NCI-H510A (cell line): ENCODE measurements at places on chromosomes 13 and 19.

DNA sequence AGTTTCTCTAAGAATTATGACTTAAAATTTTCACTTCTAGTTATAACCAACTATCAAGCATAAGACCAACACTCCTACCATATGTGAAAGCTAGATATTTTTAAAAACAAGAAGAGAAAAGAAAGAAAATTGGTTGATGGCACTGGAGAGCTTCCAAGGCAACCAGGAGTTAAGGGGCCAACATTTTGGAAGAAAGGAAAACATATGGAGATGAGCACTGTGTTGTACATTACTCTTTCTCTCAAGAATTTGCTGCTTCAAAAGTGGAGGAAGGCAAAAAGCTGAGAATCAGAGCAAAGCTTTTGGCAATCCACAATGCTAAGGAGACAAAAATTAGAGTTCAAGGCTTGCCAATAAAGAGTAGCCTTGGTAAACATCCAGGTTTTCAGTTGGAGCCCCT, 446.2 kb downstream of the ITGBL1 start:
- no peak for DNase-seq

- no peak for DNase-seq
Observed at GRCh38 chr13:53189162-53189561, 160.5 kb downstream of the OLFM4 start.

DNA sequence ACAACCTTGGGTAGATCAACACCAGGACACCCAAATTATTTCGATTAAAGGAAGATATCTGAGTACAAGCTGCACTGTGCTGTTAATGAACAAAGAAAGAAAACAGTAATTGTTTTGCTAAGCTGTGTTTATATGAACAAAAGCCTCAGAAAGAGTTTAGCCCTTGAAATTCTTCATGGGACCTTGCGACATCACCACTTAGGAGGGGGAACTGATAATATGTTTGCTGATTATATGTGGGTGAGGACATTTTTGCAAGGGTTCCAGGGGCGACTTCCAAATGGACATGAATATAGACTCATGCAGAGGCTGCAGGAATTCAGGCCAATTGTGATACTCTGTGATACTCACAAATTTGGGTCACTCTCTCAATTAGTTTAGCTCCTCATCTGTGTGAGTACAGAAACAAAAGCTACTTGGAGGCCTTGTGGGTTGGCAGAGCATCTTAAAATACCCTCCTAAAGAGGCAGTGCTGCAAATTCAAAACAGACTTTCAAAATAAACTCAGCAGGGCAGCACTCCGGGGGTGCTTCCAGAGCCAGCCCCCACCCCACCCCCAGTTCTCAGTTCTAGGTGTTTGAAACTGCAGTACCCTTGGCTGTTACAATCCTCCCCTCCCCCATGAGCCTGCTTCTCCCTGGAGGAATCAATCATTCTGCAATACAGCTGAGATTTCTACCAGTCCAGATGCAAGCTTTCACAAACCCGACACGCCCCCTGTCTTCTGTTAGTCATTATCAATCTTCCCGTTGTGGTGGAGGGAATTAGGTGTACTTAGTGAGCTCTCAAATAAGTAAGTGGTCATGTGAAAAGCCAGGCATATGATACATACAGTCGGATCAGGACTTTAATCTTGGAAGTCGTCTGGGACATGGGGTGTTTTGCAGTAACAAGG, 97.0 kb upstream of the MBNL2 start:
- peak; percentile 48 for DNase-seq

GRCh38 chr13:97499181-97499580, 65.2 kb downstream of the RAP2A start:
- no peak for DNase-seq

- DNase-seq, result no peak
Observed at GRCh38 chr19:55131421-55131820, 14.0 kb upstream of the PPP1R12C start.

- no peak for DNase-seq
Observed at GRCh38 chr19:49556412-49557398, 23.7 kb downstream of the NOSIP start.

- DNase-seq, result no peak
Observed at GRCh38 chr13:66530686-66531085, 699.5 kb downstream of the PCDH9 start.

- DNase-seq, result peak; percentile 62
Observed at GRCh38 chr19:42184401-42184861, 33.0 kb downstream of the DEDD2 start.

GRCh38 chr19:5738423-5738822, 18.0 kb downstream of the CATSPERD start:
- DNase-seq, result no peak

- DNase-seq, result no peak
Observed at GRCh38 chr13:55554741-55555140, 1586.0 kb upstream of the PRR20A start.

DNA sequence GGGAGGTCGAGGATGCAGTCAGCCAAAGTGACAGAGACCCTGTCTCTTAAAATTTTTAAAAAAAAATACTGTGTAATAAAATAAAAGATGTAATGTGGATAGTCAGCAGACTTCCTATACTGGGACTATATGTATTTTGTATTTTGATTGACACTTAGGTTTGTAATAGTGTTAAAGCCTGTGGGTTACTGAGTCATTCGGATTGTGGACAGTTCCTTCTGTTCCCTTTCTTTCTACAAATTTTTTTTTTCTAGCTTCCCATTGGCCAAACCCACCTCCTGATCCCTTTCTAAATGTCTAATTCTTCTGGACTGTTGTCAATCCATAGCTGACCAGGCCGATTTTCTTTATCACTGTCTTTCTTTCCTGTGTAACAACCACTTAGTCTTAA, 108.0 kb downstream of the DNAJC3 start:
- DNase-seq, result no peak

- no peak for DNase-seq
Observed at GRCh38 chr13:106617561-106617960, 49.6 kb upstream of the ARGLU1 start.

DNA sequence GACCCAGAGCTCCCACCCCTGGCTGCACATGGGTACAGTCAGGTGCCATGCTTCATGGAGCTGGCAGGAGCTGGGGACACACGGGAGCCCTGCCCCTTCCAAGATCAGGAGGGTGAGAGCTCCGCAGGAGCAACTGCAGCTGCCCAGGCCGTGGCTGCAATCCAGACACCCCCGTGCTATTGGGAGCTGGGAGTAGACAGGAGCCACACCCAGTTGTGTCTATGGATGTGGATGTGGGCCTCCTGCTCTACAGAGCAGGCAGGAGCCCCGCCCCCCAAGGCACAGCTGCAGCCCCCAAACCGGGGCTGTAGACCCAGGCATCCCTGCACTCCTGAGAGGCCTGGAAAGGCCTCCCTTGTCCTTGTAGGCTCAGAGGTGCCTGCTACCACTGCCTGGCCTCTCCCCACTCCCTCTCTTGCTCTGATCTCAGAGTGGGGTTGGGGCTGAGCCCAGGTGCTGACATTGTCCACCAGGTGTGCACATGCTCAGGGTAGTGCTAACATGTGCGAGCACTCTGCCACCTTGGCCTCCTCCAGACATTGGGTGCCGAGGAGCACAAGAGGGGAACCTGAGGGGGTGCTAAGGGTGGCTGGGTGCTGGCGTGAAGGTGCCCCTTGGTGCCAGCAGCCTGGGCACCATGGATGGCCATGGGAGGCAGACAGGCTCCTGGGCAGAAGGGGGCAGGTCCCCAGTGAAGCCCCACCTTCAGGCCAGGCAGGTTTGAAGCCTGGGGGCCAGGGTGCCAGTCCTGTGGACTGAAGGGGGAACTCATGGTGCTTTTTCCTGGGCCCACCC, 8.0 kb upstream of the BAX start:
- no peak for DNase-seq

DNA sequence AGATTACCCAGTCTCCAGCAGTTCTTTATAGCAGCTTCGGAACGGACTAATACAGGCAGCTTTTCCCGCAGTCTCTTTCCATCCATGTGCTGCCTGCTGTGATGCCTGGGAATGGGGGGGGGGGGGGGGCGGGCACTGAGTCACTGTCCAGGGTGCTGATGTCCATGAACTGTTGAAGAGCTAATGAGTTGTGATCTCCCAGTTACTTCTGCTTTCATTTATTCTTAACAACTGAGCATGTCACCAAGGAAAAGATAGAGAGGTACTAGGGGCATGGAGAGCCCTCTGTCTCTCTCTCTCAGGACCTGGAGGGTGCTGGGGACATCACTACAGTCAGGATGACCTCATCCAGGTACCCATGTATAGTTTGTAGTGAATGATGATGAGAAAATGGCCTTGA, 20.3 kb upstream of the CEACAM1 start:
- no peak for DNase-seq

- DNase-seq, result no peak
Observed at GRCh38 chr13:42039457-42039945, 8.9 kb upstream of the DGKH start.

DNA sequence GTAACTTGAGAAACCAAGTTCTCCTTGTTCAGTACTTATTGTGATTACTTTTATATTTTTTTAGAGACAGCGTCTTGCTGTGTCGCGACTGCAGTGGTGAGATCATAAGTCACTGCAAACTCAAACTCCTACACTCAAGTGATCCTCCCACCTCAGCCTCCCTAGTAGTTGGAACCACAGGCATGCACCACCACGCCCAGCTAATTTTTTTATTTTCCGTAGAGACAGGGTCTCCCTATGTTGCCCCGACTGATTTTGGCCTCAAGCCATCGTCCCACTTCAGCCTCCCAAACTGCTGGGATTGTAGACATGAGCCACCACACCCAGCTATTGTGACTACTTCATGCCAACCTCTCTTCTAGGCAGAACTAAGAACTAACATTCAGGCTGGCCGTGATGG, 8.3 kb downstream of the C19orf53 start:
- no peak for DNase-seq

DNA sequence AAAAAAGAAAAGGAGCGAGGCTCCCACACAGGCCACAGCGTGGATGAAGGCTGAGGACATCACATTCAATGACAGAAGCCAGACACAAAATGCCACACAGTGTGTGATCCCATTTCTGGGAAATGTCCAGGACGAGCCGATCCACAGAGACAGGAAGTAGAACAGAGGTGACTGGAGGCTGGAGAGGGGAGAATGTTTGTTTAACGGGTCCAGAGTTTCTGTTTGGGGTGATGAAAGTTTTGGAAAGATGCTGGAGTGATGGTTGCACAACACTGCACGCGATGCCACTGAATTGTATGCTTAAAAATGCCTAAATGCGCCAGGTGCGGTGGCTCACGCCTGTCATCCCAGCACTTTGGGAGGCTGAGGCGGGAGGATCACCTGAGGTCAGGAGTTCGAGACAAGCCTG, 650 bp upstream of the FUT5 start:
- no peak for DNase-seq

DNA sequence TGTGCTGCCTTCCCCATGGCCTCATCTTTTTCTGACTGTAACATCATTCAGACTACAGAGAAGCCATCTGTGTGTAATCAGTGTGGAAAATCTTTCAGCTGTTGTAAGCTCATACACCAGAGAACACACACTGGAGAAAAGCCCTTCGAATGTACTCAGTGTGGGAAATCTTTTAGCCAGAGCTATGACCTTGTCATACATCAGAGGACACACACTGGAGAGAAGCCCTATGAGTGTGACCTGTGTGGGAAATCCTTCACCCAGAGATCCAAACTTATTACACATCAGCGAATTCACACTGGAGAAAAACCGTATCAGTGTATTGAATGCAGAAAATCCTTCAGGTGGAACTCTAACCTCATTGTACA, 17.2 kb upstream of the ZNF8 start:
- no peak for DNase-seq

DNA sequence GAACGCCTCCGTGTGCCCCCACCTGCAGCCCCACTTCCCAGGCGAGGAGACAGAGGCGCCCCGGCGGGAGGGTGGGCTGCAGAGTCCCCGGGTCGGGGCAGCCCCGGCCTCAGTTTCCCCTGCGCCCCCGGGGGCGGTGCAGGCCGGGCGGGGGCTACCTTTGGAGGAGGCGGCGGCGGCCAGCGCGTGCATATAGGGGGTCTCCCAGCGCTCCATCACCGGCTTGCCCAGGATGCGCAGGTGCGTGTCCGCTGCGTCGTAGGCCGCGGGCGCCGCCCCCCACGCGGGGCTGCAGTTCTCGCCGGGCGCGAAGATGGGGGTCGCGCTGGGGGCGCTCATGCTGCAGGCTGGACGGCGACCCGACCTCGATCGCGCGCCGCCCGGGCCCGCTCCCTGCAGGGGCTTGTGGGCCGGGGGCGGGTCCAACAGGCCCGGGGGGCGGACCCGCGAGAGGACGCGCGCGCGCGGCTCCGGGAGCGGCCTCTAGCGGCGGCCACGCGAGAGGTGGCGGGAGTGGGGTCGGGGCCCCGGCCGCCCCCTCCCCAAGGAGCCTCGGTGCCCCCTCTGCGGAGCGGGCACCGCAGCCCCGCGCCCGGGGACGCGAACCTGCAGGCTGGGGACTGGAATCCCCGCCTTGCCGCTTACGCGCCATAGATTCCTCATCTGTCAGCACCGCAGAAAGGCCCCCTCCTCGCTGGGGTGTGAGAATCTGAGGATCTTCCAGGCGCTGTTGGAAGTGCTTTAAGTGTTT, at the start of gene GAMT:
Gene GAMT, minus strand, starts transcription at position 405 of the 751 bp plus-strand sequence. Its CDS starts 66 bp downstream, at position 339.
- no peak for DNase-seq

GRCh38 chr13:40519637-40520036, 146.8 kb downstream of the FOXO1 start:
- no peak for DNase-seq

DNA sequence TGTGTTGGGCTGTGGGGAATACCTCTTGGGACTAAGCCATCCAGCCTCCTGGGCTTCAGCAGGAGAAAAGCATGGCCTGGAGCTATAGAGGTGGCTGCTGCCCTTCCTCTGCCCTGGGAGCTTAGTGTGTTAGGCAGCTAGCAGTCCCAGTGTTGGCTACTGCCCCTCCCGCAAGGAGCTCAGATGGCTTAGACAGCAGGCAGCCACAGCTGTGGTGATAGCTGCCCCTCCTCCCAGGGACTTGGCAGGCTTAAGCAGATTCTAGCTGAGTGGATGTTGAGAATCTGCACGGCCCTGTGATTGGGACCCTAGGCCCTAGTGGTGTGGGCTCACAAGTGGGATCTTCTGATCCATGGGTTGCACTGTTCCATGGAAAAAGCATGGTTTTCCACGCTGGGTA, 264.5 kb downstream of the TDRD3 start:
- DNase-seq, result no peak

GRCh38 chr13:71320452-71320851, 546.6 kb downstream of the DACH1 start:
- DNase-seq, result no peak
